Small intestine (tissue), 16 donors: ENCODE measurements at places on chromosomes 2 and 18. TPM values are rescaled to one million over a fixed set of nuclear protein-coding genes. Genes with fewer than 3 reads are reported as not detected.

DNA sequence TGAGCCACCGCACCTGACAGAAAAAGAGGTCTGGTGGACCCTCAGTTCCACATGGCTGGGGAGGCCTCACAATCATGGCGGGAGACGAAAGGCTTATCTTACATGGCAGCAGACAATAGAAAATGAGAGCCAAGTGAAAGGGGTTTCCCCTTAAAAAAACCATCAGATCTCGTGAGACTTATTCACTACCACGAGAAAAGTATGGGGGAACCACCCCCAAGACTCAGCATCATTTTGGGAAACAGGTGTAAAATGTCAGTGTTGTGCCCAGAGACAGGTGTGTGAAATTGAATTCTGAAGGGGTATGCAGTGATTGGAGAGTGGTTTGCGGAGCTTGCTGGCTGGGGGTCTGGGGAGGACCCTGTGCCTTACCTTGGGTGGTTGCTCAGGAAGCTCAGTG lies 4.6 kb upstream of the D2HGDH start:
- no peak for DNase-seq

- DNase-seq, result no peak
These were observed 119.8 kb downstream of the MAPK4 start for GRCh38 chr18:50679656-50680055.

GRCh38 chr2:26345545-26346453 lies at the start of gene SELENOI:
Gene SELENOI, plus strand, starts transcription at chr2:26346143. Its CDS starts 90 bp downstream, at chr2:26346233.
- peak; percentile 100 for DNase-seq

DNA sequence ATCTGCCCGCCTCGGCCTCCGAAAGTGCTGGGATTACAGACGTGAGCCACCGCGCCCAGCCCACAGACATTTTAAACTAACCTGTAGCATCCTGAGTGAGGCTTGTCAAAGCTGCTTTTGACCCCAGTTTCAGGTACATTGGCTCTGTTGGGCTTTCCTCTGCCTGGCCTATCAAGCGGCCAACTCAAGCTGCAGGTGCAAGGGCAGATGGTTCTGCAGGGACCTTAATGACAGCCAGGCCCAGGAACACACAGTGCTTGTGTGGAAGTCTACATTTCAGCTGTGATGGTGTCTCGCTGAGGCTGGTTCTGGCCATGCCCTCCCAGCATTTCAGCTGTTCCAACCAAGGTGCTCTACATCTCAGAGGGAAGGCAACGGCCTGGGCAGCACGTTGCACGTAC lies 18.4 kb downstream of the INPP4A start:
- DNase-seq, result no peak

Gene DSG1
- 0.03 TPM for polyA plus RNA-seq

Gene C2orf92
- polyA plus RNA-seq, result 13.6 TPM

DNA sequence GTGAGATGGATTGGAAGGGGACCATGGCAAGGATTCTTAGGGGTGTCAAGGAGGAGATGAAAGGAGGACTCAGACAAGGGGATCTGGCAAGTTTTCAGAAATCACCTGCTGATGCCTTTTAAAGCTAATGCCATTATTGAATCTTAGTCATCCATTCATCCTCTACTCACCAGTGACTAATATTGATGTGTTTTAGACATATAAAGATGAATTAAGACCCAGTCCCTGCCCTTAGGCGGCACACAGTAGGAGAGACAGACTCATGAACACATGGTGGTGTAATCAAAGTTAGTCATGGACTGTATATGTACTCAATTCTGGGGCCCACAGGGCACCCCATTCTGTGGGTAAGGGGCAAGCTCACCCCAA lies 56.5 kb upstream of the ATL2 start:
- DNase-seq, result no peak

Gene ASB18
- polyA plus RNA-seq, result not detected
